NCI-H524 treated with DMSO at 0.1 percent for 48 hours (cell line): ENCODE measurements at places on chromosomes 6 and 20.

DNA sequence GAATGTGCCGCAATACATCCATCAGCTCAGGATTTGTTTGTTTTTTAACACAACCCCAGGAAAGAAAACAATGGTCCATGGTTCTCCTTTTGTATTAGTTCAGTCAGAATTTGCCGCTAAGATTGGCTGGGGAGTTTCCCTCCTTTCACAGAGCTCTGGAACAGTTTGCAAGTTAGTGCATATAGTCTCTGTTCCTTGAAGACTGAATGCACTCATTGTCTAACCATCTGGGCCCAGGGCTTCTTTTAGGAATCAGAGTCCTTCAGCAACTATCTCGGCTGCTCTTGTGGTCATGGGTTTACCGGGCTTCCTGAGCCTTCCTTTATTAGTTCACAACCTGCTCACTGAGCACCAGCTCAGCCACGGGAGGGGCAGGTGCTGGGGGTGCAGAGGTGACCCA, 121.3 kb downstream of the SLC23A2 start:
- DNase-seq = no peak

DNA sequence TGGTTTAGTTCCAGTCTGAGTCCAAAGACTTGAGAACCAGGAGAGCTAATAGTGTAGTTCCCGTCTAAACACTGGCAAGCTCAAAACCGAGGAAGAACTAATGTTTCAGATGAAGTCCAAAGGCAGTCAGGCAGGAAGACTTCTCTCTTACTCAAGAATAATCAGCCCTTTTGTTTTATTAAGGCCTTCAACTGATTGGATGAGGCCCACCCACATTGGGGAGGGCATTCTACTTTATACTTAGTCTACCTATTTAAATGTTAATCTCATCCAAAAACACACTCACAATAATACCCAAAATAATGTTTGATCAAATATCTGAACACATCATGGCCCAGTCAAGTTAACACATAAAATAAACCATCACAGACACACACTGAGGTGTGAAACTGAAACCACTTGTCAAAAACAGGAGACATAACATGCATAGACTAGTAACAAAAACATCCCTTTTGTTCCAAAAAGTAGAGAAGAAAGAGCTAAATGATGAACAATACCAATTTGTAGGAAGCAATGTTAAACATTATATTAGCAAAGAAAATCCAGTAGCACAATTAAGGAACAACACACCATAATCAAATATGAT, 50.2 kb upstream of the SENP6 start:
- no peak for DNase-seq

DNA sequence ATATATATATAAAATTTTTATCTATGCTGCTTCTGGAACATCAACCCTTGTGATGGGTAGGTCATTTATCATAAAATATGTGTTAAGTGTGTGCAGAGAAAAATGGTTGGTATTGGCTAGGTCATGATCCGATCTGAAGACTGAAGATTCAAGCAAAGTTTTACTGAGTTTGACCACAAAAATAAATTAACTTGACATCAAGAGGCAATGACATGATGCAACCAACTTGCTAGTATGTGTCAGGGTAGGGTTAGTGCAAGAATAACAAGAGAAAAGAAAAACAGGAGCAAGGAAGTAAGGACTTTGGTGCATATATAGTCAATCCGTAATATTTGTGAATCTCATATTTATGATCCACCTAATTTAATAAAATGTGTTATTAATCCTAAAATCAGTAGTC, 1202.0 kb upstream of the ADGRB3 start:
- no peak for DNase-seq

GRCh38 chr6:139313784-139314545, 22.2 kb upstream of the TXLNB start:
- no peak for DNase-seq

- no peak for DNase-seq
These were observed 7.6 kb downstream of the PPP1R14C start for GRCh38 chr6:150150458-150150820.

GRCh38 chr6:170117111-170117972, 173.5 kb downstream of the DLL1 start:
- no peak for DNase-seq

DNA sequence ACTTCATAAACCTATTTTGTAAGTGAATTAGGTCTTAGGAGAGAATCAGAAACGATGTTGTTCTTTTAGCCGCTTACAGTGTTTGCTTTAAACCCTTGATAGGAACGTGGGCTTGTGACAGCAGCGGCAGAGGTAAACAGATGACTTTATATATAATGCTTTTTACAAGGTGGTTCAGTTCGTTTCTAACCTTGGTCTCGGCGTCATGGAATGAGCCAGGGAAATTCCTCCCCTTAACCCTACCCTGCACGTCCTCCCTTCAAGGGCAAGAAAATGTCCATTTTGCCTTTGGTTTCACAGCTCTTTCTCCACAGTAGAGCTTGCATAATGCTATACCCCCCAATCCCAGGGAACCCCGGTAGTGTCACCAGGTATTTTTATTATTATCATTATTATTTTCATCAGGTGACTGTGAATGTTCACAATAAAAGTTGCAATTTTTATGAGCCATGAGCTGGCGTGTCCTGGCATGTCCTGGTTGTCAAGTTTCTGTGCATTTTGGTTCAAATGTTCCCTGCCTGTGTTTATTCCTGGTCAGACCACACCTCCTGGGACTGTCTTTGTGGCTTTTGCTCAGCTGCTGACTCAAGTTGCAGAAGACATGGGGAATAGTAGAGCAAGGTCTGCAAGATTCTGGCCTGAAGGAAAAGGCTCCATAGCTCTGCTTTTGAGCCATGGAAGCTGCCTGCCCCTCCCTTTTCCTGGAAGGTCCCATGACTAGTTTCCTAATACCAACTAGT, 112.8 kb upstream of the BMP2 start:
- DNase-seq = no peak

DNA sequence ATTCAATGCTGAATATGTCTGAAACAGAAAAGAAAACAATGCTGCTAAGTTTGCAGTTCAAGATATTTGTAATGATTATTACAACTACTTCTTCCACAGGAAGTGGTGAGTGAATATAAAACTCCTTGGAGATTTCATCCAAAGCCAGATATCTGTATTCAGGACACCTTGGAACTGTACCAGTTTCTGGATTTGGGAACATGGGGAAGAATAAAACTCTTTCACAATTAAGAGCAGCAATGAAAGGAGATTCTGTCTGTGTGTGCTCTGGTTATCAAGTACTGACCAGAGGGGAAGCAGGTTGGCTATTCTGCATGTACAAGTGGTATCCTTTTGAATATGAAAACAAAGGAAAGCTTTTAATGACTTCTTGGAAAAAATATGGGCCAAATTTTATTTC, 21.1 kb downstream of the ELOVL2 start:
- DNase-seq = no peak

DNA sequence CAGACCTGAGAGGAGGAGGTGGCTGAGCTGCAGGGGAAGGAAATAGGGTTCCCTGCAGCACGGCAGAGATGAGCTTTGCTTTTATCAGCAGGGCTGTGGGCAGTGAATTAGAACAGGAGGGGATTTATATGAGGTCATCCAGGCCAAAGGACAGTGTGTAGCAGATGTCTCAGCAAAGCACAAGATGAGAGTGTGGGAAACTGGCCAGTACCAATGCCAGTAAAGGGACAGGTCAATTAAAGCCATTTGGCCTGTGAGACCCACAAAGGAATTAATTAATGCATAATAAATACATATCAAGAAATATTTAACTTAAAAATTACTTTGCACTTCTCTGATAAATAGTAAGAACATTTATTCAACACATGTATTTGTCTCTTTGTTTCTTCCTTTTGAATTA, at the start of gene DEFB119:
Gene DEFB119 (minus strand): TSS at position 101 of the 400 bp plus-strand sequence. CDS start 107 bp downstream, outside the sequence.
- DNase-seq = no peak

DNA sequence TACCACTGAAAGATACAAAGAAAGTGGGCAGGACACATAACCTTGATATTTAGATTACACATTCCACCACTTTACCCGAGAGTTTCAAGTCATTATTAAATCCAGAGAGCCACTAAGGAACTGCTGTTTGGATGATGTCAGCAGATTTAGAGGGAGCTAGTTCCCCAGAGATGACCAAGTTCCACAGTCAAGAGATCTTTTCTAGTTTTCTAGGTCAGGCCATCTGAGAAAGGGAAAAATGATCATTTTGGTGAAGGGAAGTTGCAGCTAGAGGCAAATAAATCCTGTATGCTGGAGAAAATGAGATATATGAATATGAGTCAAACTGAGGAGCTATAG, 147.8 kb downstream of the HS3ST5 start:
- DNase-seq = no peak

GRCh38 chr6:124795643-124796463, 166.4 kb upstream of the RNF217 start:
- no peak for DNase-seq

- DNase-seq = no peak
These were observed 63.5 kb upstream of the ADGRF1 start for GRCh38 chr6:47105469-47106178.

DNA sequence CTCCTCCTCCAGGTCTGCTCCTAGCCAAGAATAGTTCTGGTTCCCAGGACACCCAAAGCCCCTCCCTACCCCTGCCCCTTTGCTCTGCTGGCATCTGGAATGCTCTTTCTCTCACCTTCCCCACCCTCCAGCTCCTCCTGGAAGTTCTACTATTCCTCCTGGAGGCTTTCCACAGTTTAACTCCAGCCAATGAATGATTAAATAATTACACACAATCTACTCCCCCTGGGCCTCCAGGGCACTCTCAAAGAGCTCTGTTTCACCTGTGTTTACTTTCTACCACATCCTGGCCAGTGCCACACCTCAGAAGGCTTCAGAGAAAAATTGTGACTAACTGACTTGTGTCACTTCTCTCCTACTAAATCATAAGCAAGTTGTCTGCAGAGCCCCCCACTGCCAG, 36.2 kb downstream of the GCM1 start:
- DNase-seq = no peak

GRCh38 chr6:161056451-161056850, 64.9 kb downstream of the MAP3K4 start:
- no peak for DNase-seq

DNA sequence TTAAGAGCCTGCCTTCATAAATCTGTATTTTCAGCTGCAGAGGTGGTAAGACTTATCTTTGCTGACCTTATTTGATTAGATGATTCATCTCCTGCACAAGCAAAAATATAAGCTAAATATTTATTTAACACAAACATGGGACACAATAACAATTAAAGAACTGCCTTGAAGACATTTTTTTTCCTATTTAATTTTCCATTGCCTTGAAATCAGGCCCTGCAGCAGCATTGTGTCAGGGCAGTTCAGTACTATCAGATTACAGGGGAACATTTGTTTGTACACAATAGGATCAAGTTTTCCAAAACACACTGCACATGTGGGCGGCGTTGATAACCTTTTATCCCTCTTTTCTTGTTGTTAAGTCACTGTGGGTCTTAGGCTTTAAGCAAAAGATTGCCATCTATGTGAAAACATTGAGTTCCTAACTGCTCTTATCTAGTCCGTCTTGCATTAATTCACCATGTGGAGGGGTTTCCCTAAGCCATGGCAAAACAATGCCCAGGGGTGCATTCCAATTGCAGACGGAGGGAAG, 7.4 kb downstream of the ADGRF5 start:
- DNase-seq = no peak

DNA sequence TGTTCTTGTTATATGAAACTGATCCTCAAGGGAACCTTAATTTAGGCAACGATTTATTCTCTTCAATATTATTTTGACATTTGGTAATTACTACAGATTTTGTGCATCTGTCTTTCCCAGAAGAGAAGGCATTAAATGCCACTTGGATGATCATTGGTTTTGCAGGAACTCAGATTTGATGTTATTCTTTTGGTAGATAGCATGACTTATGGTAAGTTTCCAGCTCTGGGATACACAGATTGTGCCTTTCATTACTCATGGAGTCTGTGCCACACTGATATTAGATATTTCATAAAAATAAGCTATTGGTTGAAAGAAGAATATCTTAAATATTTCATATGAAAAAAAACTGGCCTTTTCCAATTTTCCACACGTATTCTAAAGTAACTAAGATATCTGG, 120.1 kb downstream of the AIG1 start:
- no peak for DNase-seq

DNA sequence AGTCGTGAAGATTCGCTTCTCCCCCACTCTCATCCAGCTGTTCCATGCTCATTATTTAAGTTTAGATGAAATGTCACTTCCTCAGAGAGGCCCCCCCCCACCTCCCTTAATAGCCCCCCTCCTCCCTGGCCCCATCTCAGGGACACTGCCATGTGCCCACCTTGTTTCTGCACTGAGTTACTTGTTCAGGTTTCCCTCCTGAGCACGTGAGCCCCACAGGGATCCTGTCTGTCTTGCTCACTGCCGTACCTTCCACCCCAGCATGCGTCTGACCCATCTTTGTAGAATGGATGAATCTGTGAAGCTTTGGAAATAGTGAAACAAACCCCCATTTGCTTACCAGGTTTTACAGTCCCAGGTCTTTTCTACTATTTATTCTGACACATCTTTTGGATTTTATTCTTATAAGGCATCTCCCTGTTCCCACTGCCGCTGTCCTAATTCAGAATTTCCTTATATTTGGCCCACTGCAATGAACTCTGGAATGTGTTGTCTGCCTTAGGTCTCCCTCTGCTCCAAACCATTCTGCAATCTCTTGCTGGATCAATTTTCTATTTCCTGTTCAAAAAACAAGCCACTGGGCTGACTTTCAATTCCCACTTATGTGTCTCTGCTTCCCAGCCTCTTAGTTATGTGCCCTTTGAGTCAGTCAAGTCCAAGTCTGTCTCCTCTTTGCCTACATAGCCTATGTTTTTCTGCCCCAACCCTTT, 136.5 kb upstream of the ECI2 start:
- DNase-seq = no peak

- no peak for DNase-seq
These were observed 82.3 kb downstream of the ATG5 start for GRCh38 chr6:106243261-106243660.

GRCh38 chr6:14075095-14075503, 42.5 kb upstream of the CD83 start:
- no peak for DNase-seq

DNA sequence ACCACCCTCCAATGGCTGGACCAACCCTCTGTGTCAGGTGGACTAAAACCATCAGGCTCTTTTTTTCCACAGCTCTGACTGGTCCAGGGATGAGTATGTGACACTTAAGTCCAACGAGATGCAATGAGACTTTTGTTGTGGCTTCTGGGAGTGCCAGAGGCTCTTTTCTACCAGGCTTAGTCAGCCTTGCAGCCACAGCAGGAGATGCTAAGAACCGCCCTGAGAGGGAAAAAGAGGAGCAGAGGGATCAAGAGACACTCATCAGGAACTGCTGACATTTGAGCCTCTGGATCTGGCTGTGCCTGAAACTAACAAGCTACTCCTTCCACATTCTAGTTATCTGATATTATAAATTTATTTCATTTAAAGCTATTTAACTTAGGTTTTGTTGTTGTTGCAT, 270.9 kb upstream of the SULF2 start:
- DNase-seq = no peak

- no peak for DNase-seq
These were observed 22.3 kb upstream of the LMBRD1 start for GRCh38 chr6:69819138-69819537.
